ENCODE measurements at places on chromosomes 13 and 19.
A peak's percentile ranks its signal among the peaks of the same experiment; 100 is the strongest.

DNA sequence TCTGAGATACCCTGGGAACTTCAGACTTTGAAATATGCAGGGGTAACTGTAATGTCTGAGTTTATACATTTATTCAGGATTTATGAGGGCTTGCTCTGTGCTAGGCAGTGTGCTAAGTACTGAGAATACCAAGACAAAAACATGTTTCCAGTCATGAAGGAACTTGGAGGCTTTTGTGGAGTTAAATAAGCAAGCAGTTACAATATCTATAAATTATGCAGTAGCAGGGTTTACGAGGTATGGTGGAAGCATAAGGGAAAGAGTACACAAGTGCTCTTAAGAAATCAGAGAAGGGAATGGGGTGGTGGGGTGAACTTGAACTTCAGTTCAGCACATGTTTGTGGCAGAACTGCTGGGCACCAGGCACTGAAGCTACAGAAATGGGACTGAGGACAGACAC, 28.0 kb downstream of the MAB21L1 start:
- DNase-seq: no peak

DNA sequence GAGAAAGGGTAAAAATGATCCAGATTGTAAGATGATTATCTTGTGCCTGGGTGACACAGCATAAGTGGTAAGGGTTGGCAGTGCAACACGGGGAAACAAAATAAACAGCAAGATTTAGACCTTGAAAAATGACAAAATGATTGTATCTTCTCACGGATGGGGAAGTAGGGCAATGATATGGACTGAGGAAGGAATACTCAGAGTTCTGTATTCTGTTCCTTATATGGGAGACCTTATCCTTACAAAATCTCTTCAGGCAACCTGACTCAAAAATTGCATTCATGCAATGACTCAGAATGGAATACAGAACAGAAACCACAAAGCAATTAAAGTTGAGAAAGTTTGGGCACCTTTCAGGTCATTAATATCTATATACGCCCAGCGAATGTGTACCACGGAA, 149.0 kb downstream of the HS6ST3 start:
- no peak for DNase-seq

- DNase-seq: peak; percentile 88
Measured at GRCh38 chr19:44626048-44626624, 12.8 kb downstream of the IGSF23 start.

GRCh38 chr19:29480507-29480906, 45.3 kb upstream of the VSTM2B start:
- peak; percentile 2 for DNase-seq

DNA sequence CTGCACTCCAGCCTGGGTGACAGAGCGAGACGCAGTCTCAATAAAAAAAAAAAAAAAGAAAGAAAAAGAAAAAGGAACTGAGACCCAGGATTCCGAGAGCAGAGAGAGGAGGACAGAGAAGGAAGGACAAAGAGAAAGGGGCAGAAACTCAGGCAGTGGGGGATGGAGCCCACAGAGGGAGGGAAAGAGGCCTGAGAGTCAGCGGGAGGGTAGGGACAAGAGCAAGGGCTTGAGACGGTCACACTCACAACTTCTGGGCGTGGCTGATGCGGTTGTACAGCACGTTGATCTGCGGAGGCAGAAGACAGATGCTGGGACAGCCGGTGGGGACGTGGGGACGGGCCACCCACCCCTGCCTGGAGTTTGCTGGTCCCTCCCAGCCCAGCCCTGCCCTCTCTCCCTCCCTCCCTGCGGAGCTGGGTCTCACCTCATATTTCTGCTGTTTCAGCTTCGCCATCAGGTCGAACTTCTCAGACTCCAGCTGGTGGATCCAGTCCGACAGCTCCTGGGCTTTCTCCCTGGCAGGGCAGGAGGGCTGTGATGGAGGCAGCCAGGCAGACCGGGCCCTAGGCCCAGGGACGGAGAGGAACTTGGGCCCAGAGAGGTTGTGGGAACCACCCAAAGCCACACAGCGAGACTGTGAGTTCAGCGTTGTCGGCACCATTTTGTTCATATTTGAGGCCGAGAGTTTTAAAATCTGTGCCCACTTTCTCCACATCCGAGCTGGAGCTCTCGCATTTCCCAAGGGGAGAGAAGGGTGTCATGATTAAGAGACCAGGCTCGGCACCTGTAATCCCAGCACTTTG, 15.2 kb downstream of the TNNT1 start:
- DNase-seq: no peak

DNA sequence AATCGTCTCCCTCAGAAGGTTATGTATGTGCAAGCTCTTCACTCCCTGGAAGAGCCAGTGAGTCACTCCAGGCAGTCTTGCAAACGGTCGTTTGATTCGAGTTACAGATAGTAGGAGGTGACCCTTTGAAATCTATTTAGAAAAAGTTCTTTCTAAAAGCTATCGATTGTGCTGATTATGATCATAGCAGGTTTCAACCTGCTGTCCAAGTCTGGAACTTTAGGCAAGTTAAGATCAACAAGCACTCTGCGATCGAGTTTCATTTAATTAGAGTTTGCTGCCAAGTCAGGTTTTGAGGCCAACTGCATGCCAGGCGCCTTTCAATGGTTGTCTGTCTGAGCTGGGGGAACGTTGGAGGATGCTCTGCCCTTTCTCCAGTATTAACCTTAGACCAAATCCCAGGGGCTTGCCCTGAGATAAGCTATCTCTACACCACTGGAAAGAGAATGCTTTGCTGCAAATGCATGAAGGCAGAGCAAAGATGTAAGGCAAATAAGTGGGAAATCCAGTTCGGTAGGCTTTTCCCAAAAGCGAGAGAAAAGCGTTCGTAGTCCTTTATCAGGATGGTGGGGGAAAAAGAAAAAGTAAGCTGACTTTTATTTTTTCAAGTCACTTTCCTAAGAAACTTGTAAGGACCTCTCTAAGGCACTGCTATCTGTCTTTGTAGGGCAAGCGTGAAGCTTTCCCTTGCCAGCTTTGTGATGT, 287.5 kb downstream of the ATP8A2 start:
- DNase-seq: no peak

DNA sequence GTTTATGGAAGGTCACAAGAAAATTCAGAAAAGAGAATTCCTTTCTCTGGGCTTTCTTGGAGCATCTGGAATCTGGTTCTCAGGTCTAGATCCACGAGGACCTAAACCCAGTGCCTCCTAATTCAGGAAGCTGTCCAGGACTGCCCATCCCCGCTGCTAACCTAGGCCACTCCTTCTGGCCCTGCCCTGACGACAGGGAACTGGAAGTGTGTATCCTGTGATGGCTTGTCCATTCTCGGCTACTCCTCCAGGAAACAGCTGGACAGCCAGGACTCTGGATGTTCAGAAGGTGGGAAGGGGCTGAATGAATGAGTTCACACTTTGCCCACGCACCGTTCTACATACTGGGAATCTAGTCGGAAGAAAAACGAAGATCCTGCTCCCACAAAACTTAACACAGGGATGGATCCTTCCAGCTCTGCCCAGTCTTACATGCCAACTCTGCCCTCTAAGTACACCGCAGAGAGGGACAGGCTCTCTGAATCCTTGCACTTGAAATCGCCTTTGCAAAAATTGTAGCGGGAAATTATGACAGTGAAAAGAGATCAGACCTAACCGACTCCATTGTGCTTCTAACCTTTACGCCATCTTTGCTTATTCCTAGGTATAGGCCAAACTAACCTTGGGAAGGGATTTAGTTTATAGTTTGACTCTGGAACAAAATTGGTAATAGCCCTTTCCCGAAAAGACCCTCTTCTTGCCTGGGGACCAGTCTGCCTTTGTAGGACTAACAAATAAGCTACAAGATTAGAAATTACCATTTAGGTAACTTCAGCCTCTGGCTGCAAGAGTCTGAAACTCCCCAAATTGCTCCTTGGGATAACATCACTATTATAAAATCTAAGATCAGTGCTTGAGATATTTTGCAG, 1.8 kb downstream of the LSM4 start:
- DNase-seq: no peak

Measured in GM03348 (cell line).